Esophagus muscularis mucosa (tissue), 4 donors: ENCODE measurements at places on chromosomes 11 and 22.

- no peak for DNase-seq
Measured at GRCh38 chr11:123178186-123178585, 16.9 kb downstream of the CLMP start.

DNA sequence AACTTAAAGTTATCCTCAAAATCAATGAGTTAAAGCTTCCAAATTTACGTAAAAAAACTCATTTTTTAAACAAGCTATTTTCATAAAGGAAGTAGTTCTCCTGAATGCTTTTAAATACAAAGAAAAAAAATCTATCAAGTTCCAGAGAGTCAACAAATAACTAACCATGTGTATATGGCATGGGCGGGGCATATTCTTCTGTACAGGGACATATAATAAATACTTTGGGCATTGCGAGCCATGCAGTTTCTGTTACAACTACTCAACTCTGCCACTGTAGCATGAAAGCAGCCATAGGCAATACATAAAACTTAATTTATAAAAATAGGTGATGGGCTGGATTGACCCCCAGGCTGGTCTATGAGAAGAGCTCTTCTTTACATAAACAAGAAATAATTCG is 57.8 kb downstream of the BTBD10 start:
- DNase-seq: no peak

- no peak for DNase-seq
Measured at GRCh38 chr11:122028545-122028944, 87.5 kb downstream of the BLID start.

DNA sequence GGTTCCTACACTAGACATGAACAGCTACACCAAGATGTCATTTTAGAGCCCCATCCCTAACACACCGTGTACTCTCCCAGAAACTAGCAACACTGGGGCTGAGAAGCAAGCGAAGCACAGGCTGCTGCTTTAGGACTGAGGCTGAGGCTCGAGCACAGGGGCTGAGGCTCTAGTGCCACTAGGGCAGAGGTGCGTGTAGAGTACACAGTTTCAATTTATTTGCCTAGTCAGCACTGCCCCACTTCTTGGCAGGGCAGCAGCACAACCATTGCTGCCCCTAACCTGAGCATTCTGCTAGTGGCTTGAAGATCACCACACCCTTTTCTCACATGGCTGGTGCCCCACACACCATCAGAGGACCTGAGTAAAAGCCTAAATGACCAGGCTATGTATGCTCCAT is 713.2 kb downstream of the LRRC4C start:
- no peak for DNase-seq
